NCI-H69 (cell line): ENCODE measurements at places on chromosomes 7 and 10.

- peak; percentile 7 for DNase-seq
Observed at GRCh38 chr7:66664590-66665293, 36.1 kb downstream of the KCTD7 start.

DNA sequence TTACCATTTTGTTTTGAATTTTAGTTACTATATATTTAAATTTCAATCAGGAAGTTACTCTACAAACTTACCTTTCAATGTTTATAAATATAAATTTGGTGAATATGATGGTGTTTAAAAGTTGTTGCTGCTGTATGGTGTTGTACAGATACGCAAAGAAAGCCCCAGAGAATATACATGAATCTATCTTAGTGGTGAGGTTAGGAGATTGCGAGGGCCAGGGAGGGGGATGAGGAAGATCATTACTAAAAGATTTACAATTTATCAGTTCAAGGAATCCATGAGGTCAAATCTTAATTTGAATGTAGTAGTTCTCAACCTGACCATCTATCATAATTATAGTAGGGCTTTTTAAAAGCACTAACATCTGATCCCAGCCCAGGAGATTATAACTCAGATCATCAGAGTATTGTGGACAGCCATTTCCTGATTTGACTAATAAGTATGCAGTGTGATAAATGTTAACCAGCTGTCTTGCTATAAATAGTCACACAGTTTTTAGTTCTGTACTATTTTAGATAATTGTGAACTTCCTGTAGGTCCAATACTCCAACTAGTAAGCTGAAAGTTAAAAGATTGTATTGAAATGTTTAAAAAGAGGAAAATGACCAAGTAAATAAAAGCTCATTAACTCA lies 23.6 kb downstream of the FAM3C start:
- DNase-seq, result peak; percentile 75

DNA sequence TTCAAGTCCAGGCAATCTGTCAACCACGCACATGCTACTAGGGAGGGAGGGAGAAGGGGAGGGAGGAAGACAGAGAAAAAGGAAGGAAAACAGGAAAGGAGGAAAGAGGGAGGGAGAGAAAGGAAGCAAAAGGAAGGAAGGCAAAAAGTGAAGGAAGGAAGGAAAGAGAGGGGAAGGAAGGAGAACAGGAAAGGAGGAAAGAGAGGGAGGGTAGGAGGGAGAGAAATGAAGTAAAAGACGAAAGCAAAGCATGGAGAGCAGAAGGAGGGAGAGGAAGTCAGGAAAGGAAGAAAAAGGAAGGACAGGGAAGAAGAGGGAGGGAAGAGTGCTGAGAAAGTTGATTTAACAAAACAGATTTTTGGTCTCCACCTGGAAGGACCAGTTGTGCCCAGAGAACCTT lies 25.6 kb downstream of the KLF6 start:
- DNase-seq, result no peak

DNA sequence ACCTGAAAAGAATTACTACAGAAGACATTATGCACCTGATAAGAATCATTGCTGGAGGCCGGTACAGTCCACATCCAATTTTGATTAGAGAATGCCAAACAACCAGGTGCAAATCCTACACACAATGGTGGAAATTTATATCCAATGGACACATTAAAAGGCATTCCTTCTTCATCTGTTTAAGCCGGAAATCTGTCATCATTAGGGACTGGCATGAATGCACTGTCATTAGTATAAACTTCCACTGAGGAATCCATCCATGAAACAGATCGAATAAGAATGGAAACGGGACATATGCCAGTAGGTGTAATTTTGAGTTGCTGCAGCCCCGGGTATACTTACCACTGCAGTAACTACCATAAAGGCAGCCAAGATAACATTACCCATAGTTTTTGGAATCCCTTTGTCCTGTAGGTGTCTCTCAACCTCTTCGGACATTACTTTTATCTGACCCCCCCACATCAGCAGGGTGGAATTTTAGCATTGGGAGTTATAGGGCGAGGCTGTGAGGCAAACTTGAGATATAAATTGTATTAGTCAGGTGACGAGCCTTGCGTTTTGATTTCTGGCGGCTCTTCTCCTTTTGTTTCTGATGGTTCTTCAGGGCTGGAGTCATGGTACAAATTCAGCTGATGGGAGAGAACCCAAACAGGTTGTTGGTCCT lies 36.5 kb upstream of the AKR1C2 start:
- no peak for DNase-seq

DNA sequence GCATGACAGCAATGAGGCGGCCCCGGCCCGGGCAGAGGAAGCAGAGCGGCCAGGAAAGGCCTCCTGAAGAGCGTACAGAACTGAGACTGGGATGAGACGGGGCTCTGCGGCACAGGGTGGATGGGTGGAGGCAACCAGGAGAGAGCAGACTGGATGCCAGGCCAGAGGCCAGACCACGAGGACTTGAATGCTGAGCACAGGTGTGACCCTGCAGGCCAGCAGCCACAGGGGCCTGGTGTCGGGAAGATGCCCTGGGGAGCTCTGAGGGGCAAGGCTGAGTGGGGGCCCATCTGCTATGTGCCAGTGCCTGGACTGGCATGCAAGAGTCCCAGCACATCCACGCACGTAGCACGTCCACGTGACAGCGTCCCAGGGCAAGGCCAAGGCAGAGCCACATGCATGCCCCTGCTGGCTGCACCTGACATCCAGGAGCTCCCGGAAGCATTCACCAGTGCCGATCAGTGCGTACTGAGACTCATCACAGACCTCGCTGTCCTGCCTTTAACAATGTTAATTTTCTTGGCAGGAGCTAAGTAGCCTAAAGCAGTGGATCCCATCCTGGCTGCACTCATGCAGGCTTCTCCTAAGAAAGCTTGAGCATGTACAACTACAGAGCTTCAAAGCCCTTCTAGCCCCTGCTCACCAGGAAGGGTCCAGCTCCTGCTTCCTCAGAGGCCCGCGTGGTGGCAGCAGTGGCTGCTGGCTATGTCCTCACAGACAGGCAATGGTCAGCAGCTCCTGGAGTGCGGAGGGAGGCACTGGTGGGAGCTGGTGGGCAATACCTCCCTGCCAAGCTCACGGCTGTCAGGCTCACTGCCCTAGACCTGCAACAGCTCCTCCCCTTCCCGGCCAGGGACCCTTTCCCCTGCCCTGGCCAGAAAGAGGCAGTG lies 18.0 kb downstream of the GRID1 start:
- DNase-seq, result no peak

GRCh38 chr7:78194611-78195010 lies 396.0 kb downstream of the PHTF2 start:
- DNase-seq, result no peak

DNA sequence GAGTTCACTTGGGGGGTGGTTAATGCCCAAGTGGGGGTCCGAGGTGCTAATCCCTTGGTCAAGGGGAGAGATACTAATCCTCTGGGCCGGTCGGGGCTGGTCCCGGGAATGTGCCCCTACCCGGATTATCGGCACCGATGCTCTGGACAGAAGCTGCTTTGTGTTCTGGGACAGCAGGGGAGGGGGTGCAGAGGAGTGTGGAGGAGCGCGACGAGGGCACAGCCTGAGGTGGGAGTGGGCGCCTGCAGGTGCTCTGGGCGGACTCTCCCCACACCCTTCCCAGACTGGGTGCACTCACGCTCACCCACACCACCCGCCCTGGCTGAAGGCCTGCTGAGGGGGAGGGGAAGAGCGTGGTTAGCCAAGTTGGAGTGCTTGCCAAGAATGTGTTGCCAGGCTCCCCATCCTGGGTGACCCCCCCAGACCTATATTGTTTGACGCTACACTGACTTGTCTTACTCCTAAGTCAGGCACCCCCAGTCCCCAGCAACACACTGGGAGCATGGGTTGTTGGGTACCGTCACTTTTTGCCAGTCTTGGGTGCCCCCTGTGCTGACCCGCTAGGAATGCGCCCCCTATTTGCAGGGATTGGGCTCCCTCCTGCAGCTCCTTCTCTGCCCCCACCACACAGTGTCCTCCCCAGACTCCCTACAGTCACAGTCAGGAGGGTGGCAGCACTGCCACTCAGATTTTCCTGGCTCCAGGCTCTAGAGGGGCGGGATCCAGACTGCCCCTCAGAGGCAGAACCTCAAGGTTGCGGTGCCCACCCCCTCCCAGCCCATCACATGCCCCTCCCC lies 1.2 kb downstream of the SLC4A2 start:
- DNase-seq, result peak; percentile 45

GRCh38 chr10:114708717-114709335 lies 50.8 kb upstream of the ABLIM1 start:
- DNase-seq, result no peak

DNA sequence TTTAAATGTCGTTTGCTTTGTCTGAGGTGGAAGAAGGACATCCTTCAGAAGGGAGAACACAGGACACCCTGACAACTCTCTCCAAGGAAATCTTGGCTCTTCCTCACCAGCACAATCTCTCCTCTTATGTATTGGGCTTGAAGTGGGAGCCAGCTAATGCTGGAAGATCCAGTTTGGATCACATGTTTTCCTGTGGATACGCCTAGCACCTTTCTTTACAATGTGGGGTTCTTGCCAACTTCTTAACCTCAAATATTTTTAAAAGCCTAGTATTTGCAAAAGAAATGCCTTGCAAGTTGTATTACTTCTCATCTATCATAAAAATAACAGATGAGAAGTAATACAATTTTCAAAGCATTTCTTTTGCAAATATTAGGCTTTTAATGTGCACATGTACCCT lies 76.4 kb downstream of the FRMD4A start:
- no peak for DNase-seq

GRCh38 chr10:97169911-97170693 lies 15.7 kb downstream of the SLIT1 start:
- peak; percentile 87 for DNase-seq

GRCh38 chr7:1692515-1693418 lies 22.7 kb downstream of the ELFN1 start:
- DNase-seq, result no peak

- DNase-seq, result no peak
Observed at GRCh38 chr7:152052771-152053170, 27.3 kb downstream of the GALNT11 start.

- no peak for DNase-seq
Observed at GRCh38 chr7:151648429-151648828, 128.7 kb upstream of the RHEB start.

DNA sequence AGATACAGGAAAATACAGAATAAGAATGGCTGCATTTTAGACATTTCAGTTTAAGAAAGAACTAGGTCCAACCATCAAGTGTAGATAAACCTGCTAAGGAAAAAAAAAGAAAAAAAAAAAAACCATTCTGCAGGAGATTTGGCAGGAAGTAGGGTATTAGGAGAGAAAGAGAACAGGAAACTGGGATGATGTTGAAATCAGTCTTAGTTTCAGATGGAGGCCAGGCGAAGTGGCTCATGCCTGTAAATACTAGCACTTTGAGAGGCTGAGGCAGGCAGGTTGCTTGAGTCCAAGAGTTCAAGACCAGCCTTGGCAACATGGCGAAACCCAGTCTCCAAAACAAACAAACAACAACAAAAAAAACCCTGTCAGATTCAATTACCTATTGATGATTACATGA lies 120.2 kb downstream of the RAB11FIP2 start:
- DNase-seq, result no peak

- peak; percentile 54 for DNase-seq
Observed at GRCh38 chr7:15332956-15333355, 228.9 kb downstream of the AGMO start.

DNA sequence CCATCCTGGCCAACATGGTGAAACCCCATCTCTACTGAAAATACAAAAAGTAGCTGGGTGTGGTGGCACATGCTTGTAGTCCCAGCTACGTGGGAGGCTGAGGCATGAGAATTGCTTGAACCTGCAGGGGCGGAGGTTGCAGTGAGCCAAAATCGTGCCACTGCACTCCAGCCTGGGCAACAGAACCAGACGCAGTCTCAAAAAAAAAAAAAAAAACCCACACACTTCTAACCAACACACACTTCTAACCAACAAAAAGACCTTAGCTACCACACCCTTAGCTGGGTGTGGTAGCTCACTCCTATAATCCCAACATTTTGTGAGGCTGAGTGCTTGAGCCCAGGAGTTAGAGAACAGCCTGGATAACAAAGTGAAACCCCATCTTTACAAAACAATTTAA lies 33.9 kb upstream of the SPOCK2 start:
- DNase-seq, result no peak

DNA sequence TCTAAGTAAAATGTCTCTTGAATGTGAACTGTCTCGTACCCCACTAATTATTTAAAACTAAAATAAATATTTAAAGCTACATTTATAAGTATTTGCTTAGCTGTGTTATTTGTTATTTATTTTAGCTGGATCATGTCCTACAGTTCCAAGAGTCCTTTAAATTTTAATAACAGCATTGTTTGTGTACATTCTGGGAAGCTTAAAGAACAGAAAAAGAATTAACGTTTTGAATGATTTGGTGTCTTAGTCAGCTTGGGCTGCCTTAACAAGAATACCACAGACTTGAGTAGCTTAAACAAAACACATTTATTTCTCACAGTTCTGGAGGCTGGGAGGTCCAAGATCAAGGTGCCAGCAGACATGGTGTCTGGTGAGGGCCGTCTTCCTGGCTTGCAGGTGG lies 107.4 kb downstream of the ITIH5 start:
- DNase-seq, result no peak

- no peak for DNase-seq
Observed at GRCh38 chr10:119669975-119670640, 18.9 kb downstream of the BAG3 start.

DNA sequence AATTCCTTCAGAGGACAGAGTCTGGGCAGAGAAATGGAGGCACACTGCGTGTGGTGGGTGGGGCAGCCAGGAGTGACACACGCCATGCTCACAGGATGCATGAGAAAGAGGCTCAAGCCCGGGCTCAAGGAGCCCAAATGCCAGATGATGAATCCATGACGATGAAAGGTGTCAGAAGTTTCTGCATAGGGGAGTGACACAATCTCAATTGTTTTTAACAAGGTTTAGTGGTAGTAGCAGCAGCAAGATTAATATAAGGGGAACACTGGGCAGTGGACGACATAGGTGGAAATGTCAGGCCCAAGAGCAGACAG lies 126.1 kb downstream of the TNS3 start:
- no peak for DNase-seq
